ENCODE measurements at places on chromosomes 1 and 21. TPM values are rescaled to one million over a fixed set of nuclear protein-coding genes. Genes with fewer than 3 reads are reported as not detected.

DNA sequence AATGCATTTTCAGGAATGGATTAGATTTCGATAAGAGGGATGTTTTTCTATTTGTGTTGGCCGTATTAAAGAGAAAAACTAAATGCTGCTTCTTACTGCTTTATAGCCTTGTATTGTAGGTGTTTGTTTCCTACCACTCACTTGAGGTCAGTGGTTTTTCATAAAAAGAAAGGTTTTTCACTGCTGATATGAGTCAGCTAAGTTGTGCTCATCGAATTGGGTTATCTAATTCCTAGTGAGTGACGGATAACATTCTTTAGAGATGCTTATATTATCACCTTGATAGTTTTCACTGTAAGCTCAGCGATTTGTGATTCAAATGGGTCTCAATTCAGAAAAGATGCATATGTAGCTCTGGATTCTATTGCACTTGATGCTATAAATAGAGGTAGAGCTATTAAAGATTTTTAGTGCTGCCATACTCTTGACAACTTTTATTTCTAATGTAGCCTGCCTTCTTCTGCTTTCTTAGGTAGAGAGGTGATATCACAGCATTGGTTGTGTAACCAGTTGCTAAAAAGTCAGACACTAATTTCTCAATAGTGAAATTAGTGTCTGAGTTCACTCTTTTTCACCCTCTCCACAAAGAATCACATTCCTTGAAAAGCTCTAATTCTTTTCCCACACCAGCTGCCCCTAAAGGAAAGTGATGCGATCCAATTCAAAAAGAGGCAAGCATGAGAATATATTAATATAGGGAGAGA is 180.0 kb downstream of the RASAL2 start:
- H3K36me3 ChIP-seq: no peaks in the 10 kb centered on the region
- DNase-seq: no peak
- H3K27ac ChIP-seq: no peak overlapping the region
- no peaks in the 10 kb centered on the region for H3K27me3 ChIP-seq
- H3K4me1 ChIP-seq: no peaks in the 10 kb centered on the region

ECM1 gene
- 0.09 TPM for polyA plus RNA-seq

SHE gene
- not detected for polyA plus RNA-seq

- no peaks in the 10 kb centered on the region for H3K27me3 ChIP-seq
- DNase-seq: no peak
- H3K4me3 ChIP-seq: no peak overlapping the region
- H3K36me3 ChIP-seq: no peaks in the 10 kb centered on the region
These were observed 18.9 kb downstream of the FAAH start for GRCh38 chr1:46412893-46413595.

DNA sequence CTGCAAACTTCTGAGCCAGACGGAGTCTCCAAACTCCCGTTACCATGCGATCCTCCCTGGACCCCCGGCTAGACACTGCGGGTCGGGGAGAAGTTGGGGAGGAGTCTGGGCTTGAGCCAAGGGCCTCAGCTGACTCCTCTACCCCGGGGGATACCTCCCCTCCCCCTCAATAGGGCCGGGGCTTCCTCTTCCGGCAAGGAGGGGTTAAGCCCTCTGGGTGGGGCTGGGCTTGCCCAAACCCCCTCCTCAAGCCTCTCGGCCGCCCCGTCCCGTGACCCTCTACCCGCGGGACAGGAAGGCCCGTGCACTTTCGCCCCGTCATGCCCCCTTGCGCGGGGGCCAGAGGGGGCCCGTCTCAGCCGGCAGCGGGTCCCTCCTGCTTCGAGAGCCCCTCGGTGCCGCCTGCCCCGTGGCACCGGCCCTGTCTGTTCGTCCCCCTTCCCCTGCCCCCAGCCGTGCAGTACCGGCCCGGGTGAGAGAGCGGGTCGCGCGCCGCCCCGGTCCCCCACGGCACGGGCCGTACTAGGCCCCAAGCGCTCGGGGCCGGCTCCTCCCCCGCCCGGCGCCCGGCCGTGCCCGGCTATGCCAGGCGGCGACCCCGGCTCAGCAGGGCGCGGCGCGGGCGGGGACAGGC is 652 bp downstream of the ARL8A start:
- peak overlapping the region; percentile 79 for H3K27ac ChIP-seq
- H3K36me3 ChIP-seq: peaks cover 10% of the 10 kb centered on the region
- peaks cover 21% of the 10 kb centered on the region for H3K4me1 ChIP-seq
- H3K27me3 ChIP-seq: no peaks in the 10 kb centered on the region

GRCh38 chr1:238001818-238002217 is 111.1 kb upstream of the ZP4 start:
- H3K36me3 ChIP-seq: no peaks in the 10 kb centered on the region
- H3K4me1 ChIP-seq: no peaks in the 10 kb centered on the region
- H3K27ac ChIP-seq: no peak overlapping the region
- H3K27me3 ChIP-seq: no peaks in the 10 kb centered on the region

FABP3 gene
- polyA plus RNA-seq: not detected

DNA sequence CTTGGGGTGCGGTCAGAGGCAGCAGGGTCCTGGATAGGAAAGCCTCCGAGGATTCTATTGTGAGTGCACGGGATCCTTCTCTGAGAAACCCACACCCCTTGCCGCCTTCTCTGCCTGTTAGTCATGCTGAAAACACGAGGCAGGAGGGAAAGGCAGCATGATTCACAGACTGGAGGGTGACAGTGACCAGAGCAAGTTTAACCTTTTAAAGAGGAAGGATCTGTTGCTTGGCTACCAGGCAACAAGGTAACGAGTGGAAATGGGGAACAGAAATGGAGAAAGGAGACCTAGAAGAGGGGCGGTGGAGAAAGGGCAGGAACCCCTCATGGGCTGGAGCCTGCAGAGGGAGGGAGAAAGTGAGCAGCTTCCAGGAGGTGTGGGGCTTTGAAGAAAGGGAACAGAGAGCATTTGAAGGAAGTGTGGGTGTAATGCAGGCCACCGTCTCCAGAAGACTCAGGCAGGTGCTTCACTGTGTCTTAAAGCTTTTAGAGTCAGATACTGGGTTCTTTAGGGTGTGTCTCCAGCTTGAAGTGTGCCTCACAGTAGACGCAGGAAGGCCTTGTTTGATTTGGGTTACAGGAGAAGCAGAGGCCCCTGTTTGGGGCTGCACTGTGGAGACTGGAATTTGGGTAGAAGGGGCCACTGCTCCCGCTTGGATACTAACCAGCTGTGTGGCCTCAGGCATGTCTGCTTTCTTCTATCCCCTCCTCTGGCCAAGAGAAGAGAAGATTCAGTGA is 19.1 kb downstream of the OPTC start:
- no peak overlapping the region for H3K27ac ChIP-seq
- H3K4me3 ChIP-seq: no peak overlapping the region
- DNase-seq: peak; percentile 38
- H3K27me3 ChIP-seq: no peaks in the 10 kb centered on the region
- H3K36me3 ChIP-seq: no peaks in the 10 kb centered on the region

GRCh38 chr1:161115132-161115711 is 2.6 kb downstream of the PFDN2 start:
- H3K27ac ChIP-seq: no peak overlapping the region
- DNase-seq: no peak
- H3K36me3 ChIP-seq: no peaks in the 10 kb centered on the region
- no peak overlapping the region for H3K4me3 ChIP-seq

MXRA8 gene
- polyA plus RNA-seq: 0.61 TPM

DNA sequence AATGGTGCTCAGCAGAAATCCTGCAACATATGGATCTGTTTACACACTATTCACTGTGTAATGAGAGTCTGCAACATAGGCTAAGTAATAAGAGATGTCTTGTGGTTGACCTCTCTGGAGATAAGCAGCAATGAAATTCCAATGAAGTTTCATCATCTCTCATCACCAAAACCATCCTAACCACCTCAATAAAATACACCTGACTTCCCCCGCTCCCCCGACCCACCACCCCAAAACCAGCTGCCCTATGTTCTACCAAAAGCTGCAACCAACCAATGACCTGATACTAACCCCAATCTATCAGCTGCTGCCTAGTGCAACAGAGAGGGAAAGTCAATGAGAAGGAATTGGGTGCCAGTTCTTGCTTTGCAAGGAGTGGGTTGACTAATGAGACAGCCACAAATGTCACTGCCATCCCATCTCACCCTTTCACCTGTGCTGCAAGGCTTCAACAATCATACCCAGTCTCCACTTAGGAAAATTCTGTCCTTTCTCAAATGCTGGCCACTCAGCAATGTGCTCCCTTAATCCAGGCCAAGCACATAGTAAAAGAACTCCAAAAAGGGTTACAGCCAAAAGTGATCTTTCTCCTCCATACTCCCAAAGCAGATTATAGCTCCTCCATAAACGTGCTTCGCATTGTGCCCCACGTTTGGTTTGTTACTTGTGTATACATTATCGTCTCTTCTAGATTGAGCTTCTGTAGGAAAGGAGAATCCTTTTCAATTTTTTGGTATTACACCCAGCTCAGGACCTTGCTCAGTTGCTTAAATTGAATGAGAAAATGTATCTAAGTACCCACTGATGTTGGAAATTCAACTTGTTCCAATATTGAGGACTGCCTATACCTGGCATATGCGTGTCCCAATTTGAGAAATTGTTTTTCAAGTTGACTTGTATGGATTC is 29.0 kb downstream of the MRPL39 start:
- no peak overlapping the region for H3K27ac ChIP-seq
- no peaks in the 10 kb centered on the region for H3K27me3 ChIP-seq
- peaks cover 10% of the 10 kb centered on the region for H3K4me1 ChIP-seq
- no peak overlapping the region for H3K4me3 ChIP-seq
- DNase-seq: no peak

F3 gene
- polyA plus RNA-seq: not detected

DNA sequence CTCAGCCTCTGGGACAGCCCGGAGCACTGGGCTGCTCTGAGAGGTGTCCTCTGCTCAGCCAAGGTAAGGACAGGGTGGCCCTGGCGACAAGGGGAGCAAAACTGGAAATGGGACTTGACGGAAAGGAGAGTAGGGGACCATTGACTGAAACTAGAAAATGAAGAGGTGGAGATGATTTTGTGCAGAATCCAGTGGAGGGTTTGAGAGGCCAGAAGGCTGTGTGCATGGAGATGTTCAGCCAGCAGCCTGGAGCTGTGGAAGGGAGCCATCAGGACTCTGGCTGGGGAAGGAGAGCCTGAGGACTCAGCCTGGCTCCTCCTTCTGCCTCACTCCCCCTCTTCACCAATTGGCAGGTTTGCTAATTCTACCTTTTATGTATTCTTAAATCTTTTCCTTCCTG is 114.2 kb downstream of the EDEM3 start:
- no peaks in the 10 kb centered on the region for H3K4me1 ChIP-seq
- no peak overlapping the region for H3K27ac ChIP-seq
- no peak for DNase-seq
- H3K36me3 ChIP-seq: no peaks in the 10 kb centered on the region
- H3K4me3 ChIP-seq: no peak overlapping the region

- H3K4me1 ChIP-seq: no peaks in the 10 kb centered on the region
- H3K36me3 ChIP-seq: peaks cover 49% of the 10 kb centered on the region
- no peak overlapping the region for H3K27ac ChIP-seq
These were observed 20.1 kb downstream of the WDR4 start for GRCh38 chr21:42858957-42859890.

DNA sequence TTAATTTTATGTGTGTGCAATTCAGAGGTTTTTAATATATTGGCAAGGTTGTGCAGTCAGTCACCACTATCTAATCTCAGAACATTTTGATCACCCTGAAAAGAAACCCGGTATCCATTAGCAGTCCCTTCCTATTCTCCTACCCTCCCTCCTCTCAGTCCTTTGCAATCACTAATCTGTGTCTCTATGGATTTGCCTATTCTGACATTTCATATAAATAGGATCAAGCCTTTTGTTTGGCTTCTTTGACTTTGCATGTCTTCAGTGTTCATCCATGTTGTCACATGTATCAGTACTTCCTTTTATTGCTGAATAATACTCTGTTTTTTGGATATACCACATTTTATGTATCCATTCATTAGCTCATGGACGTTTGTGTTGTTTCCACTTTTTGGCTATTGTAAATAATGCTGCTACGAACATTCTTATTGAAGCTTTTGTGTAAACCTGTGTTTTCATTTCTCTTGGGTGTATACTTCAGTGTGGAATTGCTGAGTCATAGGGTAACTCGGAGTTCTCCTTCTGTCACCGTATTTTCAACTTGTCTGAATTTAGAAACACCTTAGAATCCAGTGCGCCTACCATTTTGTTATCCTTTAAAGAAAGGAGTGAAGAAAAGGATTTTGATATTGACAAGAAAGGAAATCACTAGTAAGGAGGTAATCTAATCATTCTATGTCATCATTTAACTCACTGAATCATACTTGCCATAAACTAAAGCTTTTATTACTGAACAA is 3.4 kb downstream of the CEP85 start:
- H3K4me3 ChIP-seq: no peak overlapping the region
- no peaks in the 10 kb centered on the region for H3K27me3 ChIP-seq
- H3K27ac ChIP-seq: peak overlapping the region; percentile 89

- no peaks in the 10 kb centered on the region for H3K36me3 ChIP-seq
- no peak overlapping the region for H3K4me3 ChIP-seq
- DNase-seq: no peak
- H3K27me3 ChIP-seq: peaks cover 9% of the 10 kb centered on the region
These were observed 12.1 kb upstream of the OLIG2 start for GRCh38 chr21:33013626-33014025.

DNA sequence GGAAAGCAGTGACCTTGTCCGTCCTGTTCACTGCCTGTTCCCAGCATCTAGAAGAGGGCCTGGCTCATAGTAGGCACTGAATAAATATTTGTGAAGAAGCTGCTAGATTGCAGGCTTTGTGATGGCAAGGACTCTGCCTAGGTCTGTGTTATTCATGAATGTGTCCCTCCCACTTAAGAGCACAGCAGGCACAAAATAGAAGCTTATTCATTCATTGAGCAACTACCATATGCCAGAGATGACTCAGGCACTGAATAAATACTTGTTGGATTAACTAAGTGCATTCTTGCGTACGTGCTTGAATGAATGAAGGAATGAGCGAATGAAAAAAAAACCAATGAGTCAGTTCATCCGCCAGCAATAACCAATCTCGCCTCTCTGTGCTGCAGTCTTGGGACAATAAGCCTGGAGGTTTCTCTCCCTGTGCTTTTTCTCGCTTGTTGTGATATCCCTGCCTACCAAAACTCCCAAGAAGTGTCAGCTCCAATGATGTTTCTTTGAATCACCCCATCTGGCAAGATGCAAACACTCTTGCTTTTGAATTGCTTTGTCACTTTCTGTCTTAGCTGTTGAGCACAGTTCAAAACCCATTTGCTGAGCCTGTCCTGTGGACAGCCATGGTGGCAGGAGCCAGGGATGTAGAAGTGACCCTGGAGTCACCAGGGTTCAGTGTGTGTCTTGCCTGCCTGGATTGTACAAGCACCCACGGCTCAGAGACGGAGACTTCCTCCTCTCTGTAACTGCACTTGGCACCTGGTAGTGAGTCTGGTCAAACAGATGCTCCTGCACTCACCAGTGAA is 143.9 kb downstream of the KAZN start:
- H3K27ac ChIP-seq: no peak overlapping the region
- no peaks in the 10 kb centered on the region for H3K4me1 ChIP-seq
- no peak for DNase-seq

TMEM240 gene
- polyA plus RNA-seq: not detected

TNFRSF8 gene
- not detected for polyA plus RNA-seq

GRCh38 chr21:33901412-33902288 is 14.0 kb downstream of the ATP5PO start:
- no peaks in the 10 kb centered on the region for H3K4me1 ChIP-seq
- H3K27me3 ChIP-seq: no peaks in the 10 kb centered on the region
- no peak overlapping the region for H3K4me3 ChIP-seq
- DNase-seq: no peak
- H3K27ac ChIP-seq: no peak overlapping the region
- H3K36me3 ChIP-seq: peaks cover 29% of the 10 kb centered on the region

All from CD8-positive, alpha-beta memory T cell (primary cell).